GM23248 (cell line): ENCODE measurements at places on chromosomes 3 and 15. TPM values are rescaled to one million over a fixed set of nuclear protein-coding genes. Genes with fewer than 3 reads are reported as not detected.

DNA sequence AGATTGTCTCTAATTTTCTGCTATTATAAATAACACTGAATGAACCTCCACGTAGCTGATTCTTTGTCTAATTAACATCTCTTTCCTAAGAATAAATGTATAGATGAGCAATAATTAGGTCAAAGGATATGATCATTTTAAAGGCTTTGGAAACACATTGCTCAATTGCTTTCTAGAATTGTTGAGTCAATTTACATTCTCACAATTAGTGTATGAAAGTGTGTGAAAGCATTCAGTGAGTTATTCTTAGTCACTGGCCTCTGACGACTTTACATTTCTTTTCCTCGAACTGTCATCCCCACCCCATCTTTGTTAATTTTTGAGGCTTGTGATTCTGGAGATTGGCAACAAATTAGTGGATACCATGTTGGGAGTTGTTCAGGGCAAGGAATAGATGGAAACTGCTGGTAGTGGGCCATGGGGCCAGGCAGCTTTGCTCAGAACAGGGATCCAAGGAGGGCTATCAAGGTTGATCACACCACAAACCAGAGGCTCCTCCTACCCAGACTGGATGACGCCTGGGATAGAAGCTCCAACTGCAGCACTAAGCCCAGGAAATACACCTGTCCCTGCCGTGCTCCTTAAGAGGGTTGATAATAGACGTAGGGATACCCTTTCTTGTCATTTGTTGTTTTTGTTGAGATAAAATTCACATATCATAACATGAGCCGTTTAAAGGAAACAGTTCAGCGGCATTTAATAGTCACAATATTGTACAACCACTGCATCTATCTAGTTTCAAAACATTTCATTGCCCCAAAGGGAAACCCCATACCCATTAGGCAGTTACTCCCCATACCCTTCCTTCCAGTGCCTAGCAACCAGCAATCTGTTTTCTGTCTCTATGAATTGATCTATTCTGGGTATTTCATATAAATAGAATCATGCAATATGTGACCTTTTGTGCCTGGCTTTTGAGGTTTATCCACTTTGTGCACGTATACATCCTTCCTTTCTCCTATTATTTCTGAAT lies 27.9 kb downstream of the EIF1B start:
- H3K4me3 ChIP-seq = no peak overlapping the region
- H3K36me3 ChIP-seq = no peaks in the 10 kb centered on the region
- no peaks in the 10 kb centered on the region for H3K4me1 ChIP-seq

DNA sequence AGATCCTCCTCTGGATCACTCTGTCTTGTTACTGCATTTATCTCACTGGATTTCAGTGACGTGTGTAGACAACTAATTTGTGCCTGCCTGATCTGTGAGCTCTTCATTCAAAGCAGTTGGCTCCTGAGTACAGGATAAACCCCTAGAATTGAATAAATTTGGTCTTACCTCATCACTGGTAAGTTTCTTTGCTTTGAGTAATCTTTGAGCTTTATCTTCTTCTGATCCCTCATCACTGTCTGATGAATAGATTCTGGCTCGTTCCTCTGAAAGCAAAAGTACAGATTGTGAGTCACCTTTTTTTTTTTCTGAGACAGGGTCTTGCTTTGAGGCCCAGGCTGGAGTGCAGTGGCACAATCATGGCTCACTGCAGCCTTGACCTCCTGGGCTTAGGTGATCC lies 24.5 kb downstream of the LEO1 start:
- no peak overlapping the region for H3K4me3 ChIP-seq
- no peaks in the 10 kb centered on the region for H3K4me1 ChIP-seq
- no peaks in the 10 kb centered on the region for H3K27me3 ChIP-seq

DNA sequence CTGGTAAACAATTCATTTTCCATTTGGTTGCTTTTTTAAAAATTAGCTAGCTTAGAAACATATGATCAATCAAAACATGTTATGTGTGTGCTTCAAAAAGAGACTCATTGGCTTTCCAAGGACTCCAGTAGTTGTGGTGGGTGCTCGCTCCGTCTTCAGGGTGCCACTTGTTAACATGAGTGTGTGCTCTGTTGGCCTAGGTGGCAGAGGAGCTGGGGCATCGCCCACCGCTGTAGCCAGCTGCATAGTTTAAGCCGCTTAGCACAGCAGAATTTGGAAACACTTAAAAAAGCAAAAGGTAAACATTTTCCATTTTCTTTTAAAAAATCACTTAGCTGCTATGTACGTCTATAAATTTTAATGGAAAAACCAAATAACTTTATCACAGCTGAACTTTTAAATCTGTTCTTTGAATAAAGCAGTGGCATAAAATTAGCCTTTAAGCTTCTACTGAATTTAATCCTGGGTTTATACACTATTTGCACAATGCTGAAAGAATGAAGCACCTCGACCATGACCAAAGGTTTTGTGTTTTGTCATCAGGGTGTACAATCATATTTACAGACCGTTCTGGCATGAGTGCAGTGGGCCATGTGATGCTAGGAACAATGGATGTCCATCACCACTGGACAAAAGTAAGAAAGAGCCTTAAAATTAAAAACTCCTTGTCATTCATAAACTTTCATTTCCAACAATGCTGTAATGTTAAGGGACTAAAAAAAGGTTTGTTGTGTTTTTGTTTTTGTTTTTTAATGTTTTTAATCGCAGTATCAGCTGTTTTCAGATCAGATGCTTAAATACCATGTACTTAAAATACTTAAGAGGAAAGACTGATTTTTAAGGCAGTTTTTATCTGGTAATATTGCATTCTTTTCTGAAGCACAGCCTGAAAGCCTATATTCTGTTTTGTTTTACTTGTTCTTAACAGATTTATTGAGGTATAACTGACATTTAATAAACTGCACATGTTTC lies 57.9 kb downstream of the TCAIM start:
- H3K36me3 ChIP-seq = 0 out of 2 replicates have a peak, but pooled peaks cover 4% of the 10 kb centered on the region
- no peak overlapping the region for H3K4me3 ChIP-seq
- no peak overlapping the region for H3K27ac ChIP-seq
- DNase-seq = no peak
- H3K4me1 ChIP-seq = no peaks in the 10 kb centered on the region

- H3K27ac ChIP-seq = no peak overlapping the region
- DNase-seq = no peak
- no peaks in the 10 kb centered on the region for H3K36me3 ChIP-seq
- H3K27me3 ChIP-seq = no peaks in the 10 kb centered on the region
- H3K4me3 ChIP-seq = no peak overlapping the region
Observed at GRCh38 chr15:26232691-26233090, 369.6 kb upstream of the ATP10A start.

DNA sequence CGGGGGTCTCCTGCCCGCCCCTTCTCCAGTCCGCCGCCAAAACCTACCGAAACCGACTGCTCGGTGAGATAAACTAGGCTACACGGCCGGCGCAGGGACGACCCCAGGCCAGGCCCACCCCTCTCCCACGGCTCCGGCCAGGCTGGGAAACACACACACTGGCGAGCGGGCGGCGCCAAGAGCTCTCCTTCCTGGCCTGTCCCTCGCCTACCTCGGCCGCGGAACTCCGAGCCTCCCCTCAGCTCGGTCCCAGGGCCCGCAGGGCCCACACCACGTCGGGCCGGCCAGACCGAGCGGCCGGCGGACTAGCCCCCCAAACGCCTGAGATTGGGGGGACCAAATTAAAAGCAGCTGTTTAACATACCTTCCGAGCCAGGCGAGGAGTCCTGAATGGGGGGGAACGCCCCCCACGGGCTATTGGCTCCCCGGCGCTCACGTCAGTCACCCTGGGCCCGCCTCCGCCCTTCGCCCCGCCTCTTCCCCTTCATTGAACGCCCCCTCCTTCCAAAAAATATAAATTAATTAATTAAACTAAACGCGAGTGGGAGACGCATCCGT lies 4.0 kb upstream of the SIN3A start:
- peak overlapping the region; percentile 93 for H3K4me3 ChIP-seq
- peak; percentile 96 for DNase-seq
- no peaks in the 10 kb centered on the region for H3K27me3 ChIP-seq
- peaks cover 21% of the 10 kb centered on the region for H3K4me1 ChIP-seq
- no peaks in the 10 kb centered on the region for H3K36me3 ChIP-seq

- H3K27me3 ChIP-seq = no peaks in the 10 kb centered on the region
- peaks cover 10% of the 10 kb centered on the region for H3K4me1 ChIP-seq
- H3K4me3 ChIP-seq = no peak overlapping the region
Observed at GRCh38 chr15:87604857-87605446, 651.6 kb downstream of the NTRK3 start.

DNA sequence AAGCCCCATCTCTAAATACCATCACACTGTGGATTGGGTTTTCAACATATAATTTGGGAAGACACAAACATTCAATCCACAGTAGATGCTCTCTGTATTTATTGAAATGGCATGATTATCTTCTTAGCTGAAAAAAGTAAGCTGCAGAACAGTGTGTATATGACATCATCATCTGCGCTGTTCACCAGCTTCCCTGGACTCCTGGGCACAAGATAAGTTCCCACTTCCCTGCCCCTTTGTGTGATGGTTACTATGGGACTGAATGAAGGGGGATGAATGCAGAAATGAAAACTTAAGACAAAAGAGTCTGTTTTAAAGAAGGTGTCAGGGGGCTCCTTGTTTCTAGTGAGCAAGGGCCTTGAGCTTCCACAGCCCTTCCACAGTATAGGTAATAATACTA lies 20.0 kb upstream of the GPD1L start:
- no peaks in the 10 kb centered on the region; the same call in 1 of the 2 replicates for H3K27me3 ChIP-seq
- H3K27ac ChIP-seq = no peak overlapping the region
- no peak overlapping the region for H3K4me3 ChIP-seq
- DNase-seq = no peak

- no peak overlapping the region for H3K4me3 ChIP-seq
- peaks cover 36% of the 10 kb centered on the region for H3K4me1 ChIP-seq
- peak overlapping the region; percentile 45 for H3K27ac ChIP-seq
Observed at GRCh38 chr3:5136919-5137429, 14.9 kb downstream of the ARL8B start.

SAMMSON gene
- not detected in 2 replicates for polyA plus RNA-seq

ANKUB1 gene
- not detected in 2 replicates for polyA plus RNA-seq

GOLGA8F gene
- polyA plus RNA-seq = 0.04 and 0.28 TPM in 2 replicates

CDHR4 gene
- polyA plus RNA-seq = not detected in 2 replicates
